Amygdala (tissue), 56 donors: ENCODE measurements at places on chromosomes 12 and 14.

GRCh38 chr12:50051101-50051806 is 6.1 kb upstream of the ASIC1 start:
- no peak for DNase-seq

DNA sequence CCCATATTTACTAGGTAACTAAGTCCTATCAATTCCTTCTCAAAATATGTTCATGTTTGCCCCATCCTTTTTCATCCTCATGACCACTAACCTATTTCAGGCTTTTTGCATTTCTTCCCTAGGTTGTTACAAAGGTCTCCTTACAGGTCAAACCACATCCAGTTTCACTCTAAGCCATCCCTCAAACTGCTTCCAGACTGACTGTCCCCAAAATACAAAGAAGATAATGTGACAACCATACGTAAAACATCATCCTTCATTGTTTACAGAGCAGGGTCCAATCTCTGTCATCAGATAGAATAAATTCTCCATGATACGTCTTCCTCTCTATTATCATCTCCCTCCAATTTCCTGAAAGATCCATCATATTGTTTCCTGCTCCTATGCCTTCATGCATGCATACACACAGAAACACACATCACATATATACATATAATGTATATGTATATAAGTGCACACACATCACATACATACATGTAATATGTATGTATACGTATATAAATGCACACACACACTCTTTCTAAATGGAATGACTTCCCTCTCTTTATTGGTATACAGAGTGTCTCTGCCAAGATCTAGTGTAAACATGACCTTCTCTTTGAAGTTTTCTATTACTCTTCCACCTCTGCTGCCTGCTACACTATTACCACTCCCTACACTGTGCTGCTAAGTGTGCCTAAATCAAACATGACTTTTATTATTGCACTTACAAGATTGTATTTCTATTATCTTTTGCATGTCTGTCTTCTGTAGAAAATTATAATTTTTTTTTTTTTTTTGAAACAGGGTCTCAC is 30.7 kb upstream of the EPS8 start:
- no peak for DNase-seq

DNA sequence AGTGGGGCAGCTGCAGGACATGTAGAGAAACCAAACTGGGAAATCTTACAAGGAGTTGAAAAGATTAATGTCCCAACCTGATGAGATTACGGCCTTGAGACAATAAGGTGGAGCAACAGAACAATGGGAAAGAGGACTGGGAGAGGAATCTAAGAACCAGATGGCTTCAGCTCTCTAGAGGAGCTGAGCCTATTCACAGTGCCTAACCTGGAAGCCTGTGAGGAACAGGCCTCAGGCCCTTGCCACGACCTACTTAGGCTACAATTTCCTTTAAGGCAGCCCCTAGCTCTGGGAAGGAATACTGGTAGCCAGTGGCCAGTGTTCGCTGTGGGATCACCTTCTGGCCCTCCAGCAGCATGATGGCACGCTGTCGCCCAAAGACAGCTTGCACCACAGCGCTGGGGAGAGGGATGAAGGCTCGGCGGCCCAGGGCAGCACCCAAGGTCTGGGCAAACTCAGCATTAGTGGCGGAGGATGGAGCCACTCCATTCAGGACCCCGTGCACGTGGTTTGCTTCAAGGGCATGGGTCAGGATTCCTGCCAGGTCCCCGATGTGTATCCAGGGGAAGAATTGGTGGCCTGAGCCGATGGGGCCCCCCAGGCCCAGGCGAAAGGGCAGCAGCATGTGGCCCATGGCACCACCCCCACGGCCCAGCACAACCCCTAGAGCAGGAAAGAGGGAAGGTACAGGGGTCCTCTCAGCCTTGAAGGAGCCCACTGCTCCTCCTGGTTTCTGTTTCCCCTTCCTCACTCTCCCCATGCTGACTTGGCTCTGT is 2.6 kb downstream of the SDR39U1 start:
- DNase-seq = no peak

DNA sequence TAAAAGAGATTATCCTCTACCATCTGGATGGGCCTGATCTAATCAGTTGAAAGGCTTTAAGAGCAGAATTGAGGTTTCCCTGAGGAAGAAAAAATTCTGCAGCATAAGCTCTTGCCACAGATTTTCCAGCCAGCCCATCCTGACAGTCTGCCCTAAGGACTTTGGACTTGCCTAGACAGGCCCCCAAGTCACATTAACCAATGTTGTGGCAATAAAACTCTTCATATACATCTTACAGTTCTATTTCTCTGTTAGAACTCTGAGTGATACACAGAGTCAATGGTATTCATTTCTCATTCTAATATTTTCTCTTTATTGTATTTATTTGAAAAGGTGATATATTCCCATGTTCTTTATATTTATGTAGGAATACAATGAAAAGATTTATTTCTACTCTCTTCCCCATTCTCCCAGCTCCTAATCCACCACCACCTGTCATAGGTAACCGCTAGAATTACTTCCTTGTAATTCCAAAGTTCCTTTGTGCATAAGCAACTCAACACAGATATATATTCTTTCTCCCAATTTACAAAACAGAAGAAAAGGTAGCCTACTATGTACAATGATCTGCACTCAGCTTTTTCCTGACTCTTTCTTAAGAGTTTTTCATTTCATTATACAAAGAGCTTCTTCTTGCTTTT is 182.1 kb downstream of the CAPZA3 start:
- no peak for DNase-seq

DNA sequence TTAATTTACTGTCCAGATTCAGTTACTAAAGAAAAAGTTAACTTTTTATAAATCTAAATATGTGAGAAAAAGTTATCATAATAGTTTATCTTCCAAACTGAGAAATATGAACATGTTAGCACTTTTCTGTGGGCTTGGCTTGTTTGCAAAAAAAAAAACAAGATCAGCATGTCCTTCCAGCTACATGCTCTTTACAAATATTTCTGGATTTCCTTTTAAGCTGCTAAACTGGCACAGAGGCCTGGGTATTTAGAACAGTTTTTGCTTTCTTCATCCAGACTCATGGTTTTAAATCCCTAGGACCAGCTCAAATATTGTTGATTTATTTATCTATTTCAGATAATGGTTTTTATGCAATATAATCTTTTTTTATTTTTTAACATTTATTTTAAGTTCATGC is 1444.5 kb upstream of the FLRT2 start:
- no peak for DNase-seq

DNA sequence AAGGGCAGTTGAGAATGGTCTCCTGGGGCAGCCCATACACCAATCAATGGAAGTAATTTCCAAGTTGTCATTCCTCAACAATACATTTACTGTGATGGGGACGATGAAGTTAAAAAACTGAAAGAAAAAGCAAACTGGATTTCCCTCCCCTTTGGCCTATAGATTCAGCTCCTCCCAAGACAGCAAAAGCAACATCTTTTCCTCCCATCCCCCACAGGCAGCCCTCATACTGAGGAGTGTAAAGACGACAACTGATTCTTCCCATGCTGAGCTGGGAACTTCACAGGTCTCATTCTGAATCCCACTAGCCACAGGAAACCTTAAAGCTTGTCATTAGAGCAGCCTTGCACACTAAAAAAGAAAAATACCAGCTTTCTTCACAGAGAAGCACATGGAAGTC is 48.5 kb downstream of the PITPNM2 start:
- no peak for DNase-seq

DNA sequence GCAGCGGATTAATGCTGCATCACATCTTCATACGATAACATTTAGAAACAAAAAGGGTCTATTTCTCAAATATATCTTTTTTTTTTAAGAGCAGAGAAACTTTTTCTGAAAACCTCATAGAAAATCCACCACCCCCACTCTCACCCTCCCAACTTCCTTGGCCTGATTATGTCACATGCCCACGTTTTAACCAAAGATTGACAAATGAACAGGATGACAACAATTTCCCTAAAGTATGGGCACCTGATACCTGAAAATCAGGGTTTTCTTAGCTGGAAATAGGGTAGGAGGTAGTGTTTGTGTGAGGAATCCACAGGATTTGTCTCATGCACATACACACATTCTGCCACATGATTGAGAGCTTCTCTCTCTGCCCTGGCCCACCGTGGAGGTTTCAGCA is 74.7 kb upstream of the MDM1 start:
- DNase-seq = no peak

GRCh38 chr14:99853206-99853605 is 60.0 kb downstream of the EML1 start:
- no peak for DNase-seq

- DNase-seq = no peak
These were observed 46.4 kb downstream of the RESF1 start for GRCh38 chr12:32005496-32006125.

- peak; percentile 73 for DNase-seq
These were observed 124.4 kb downstream of the RAD51B start for GRCh38 chr14:67943947-67944346.

DNA sequence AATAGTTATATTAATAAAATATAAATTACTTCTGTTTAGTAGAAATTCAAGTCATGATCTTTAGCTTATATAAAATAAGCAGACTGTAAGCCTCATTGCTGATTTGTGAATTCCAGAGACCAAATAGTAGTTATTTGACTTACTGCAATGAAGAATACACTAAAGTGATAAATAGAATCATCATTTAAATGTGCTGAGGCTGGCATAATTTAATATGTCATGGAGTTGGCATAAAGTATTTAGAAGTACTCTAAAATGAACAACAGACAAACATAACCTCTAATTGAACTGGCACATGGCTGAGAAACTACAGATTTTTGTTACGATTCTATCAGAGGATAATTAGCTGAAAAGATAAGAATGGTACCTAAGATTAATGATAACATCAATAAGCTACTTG is 45.7 kb upstream of the TRHDE start:
- DNase-seq = no peak

DNA sequence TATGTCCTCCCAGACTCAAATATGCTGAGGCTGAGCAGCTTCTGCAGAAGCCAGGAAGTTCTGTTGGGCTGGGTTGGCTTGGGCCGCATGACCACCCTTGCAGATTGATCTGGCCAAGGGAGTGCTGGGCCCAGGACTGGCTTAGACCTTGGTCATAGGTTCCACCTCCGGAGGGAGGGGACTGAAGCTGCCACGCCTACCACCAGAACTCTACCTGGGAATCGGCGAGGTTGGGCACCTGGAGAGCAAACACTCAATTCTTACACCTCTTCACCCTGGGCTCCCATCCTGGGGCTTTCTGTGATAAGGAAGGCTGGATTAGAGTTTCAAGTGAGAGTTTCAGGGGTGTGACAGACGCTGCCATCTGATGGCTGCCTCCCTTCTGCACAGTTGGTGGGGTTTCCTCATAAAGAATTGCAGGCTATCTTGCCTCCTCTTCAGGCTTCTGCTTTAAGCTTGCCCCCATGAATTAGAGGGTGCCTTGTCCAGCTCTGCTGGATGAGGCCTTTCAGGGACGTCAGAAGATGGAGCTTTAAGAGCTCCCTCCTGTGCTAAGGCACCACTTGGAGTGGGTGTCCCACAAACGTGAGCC is 5.8 kb downstream of the SLC24A4 start:
- no peak for DNase-seq

DNA sequence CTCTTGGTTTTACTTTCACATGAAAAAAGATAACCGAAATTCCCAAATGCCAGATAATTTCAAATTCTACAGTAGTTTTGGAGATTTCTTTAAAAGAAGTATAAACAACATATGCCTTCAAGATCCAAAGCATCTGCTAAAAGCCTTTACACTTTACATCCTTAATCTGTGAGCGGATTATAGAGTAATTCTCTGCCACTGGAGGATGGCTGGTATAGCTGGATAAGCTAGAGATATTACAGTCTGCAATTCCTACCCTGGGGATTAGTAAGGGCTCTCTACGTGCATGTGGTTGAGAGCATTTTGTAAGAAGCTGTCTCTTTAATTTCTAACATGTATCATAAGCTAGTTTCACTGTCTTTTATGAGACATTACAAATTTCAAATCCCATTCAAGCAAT is 240.3 kb upstream of the HMGA2 start:
- no peak for DNase-seq

GRCh38 chr12:89364058-89364457 is 11.8 kb upstream of the DUSP6 start:
- DNase-seq = no peak

DNA sequence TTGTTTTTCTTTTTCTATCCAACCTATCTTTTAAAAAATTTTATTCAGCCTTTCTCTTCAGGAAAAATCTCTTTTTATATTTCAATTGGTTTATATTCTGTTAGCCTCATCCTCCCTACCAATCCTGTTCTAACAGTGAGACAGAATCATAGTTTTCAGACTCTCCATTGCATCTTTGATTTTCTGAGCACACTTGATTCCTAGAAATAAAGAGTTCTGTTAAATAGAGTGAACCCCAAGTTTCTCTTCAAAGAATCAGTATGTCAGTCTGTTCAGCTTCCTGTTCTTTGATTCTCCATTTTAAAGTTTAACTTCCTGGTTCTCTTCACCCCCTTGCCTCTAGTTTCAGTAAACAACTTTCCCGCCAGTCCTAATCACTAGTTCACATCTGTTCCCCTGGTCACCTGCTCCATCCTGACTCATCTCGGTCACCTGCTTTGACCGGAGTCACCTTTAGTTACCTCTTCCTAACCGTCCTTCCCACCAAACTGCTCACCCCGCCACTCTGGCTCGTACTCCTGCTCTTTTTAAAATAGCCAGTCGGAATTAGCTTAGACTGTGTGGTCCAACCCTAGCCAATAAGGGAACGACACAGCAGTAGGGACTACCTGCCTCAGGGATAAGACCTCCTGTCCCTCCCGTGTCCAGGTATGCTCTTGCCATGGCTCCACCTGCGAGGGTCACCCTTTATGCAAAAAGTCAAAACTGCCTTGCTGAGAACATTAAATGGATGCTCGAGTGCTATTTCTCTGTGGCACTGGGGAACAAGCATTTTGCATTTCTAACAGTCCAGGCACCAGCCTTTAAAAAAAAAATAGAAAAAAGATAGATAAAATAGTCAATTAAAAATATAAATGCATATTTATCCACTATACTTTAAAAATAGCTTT is 48.4 kb downstream of the DDX51 start:
- DNase-seq = no peak

GRCh38 chr12:67788118-67788517 is 139.6 kb downstream of the DYRK2 start:
- no peak for DNase-seq

GRCh38 chr12:11746024-11746771 is 96.7 kb downstream of the ETV6 start:
- no peak for DNase-seq

GRCh38 chr12:68414988-68415387 is 82.8 kb upstream of the MDM1 start:
- no peak for DNase-seq

DNA sequence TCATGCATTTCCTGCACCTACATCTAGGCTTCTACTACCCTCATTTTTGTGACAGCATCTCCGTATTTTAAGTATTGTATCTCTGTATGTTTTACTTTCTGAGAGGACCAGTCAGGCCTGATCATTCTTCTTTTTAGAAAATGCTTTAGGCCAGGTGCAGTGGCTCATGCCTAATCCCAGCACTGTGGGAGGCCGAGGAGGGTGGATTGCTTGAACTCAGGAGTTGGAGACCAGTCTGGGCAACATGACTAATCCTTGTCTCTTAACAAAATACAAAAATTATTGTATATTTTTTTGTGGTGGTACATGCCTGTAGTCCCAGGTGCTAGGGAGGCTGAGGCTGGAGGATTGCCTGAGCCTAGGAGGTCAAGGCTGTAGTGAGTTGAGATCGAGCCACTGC is 36.9 kb downstream of the PACS2 start:
- no peak for DNase-seq

- no peak for DNase-seq
These were observed 567.4 kb downstream of the MED13L start for GRCh38 chr12:115710104-115710564.
